ENCODE measurements at places on chromosomes 12 and 14.
A peak's percentile ranks its signal among the peaks of the same experiment; 100 is the strongest.

- DNase-seq = no peak
These were observed 244.9 kb downstream of the CACNA1C start for GRCh38 chr12:2297658-2298057.

- DNase-seq = peak; percentile 16
These were observed 473.1 kb downstream of the TMEM121 start for GRCh38 chr14:105999361-106000028.

DNA sequence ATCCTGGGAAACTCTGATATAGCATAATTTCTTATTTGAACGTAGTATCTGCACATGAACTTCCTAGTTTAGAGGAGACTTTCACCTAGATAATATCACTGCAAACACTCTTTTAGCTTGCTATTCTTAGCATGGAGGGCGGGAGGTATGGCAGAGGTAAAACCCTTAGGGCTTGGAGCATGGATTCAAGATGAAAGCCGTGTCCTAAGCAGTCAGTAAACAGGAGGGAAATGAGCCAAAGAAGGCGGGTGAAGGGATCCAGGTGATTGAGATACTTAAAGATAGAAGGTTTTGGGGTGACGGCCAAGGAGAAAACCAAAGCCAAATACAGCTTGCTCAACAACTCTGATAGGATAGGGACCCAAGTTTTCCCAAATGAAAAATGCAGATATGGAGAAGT lies 107.1 kb upstream of the BCAT1 start:
- no peak for DNase-seq

- no peak for DNase-seq
These were observed 120.9 kb upstream of the GSC start for GRCh38 chr14:94890785-94891184.

GRCh38 chr12:13241833-13242488 lies 45.4 kb downstream of the EMP1 start:
- no peak for DNase-seq

- DNase-seq = no peak
These were observed 50.3 kb downstream of the SLC38A1 start for GRCh38 chr12:46218322-46219095.

DNA sequence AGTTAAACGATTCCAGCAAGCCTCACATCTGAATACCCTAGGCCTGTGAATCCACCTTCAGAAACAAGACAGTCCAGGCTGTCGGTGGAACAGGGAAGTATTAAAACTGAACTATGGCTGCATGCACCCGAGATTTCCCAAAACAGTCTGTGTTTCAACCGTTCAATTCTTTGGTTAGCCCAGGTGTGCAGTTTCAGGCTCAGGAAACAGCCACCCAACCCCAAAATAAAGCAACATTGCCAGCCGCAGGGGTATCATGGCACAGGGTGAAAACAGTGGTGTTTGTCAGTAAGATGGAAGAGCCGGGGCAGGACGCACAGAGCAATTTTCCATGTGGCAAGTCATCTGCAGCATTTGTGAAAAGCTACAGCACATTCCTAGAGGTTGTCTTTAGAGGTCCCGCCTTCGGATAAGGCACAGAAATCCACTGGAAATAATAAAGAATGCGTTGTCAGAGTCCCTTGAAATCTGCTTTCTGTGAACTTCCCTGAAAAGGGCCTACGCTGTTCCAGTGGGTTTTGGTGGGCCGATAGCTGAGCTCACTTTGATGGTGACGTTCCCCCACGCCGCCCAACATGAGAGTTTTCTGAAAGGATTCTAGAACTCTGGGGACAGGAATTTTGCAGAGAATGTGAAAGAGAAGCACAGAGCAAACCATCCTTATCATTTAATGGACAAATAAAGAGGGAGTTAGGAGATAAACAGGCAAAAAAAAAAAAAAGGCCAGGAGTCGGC lies 84.9 kb downstream of the BCL11B start:
- no peak for DNase-seq

DNA sequence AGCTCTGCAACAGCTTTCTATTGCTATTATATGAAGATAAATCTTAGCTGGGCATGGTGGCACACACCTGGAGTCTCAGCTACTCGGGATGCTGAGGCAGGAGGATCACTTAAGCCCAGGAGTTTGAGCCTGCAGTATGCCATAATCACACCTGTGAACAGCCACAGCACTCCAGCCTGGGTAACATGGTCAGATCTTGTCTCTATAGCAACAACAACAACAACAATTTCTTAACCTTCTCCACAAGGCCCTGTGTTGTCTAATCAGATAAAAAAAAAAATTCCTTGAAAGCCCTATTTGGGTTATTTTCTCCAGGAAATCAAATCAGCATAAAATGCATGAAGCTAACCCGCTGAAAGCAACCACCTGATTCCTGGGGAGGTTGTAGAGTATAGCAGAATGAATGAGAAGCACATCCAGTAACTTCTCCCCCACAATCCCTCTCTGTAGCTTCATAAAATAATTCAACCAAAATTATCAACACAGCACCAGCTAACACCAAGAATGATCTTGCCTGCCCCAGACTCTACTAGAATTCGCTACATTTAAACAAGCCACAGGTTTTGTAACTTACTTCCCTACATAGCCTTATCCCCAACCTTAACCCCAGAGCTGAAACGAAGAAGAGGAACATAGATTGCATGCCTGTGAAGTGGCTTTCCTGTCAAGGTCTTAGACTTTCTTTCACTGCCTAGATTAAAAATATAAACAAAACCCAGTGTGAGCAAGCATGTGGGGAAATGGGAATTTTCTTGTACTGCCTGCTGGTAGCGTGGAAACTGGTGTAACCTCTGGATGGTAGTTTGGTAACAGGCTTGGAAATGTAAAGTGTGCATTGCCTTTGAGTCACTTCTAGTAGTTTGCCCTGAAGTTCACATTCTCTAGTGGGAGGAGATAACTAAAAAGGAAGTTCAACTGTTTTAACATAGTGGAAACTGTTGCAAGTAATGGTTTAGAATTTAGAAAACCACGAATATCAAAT lies 6.0 kb upstream of the STK38L start:
- no peak for DNase-seq

- no peak for DNase-seq
These were observed 59.3 kb upstream of the KCNA5 start for GRCh38 chr12:4984344-4984743.

DNA sequence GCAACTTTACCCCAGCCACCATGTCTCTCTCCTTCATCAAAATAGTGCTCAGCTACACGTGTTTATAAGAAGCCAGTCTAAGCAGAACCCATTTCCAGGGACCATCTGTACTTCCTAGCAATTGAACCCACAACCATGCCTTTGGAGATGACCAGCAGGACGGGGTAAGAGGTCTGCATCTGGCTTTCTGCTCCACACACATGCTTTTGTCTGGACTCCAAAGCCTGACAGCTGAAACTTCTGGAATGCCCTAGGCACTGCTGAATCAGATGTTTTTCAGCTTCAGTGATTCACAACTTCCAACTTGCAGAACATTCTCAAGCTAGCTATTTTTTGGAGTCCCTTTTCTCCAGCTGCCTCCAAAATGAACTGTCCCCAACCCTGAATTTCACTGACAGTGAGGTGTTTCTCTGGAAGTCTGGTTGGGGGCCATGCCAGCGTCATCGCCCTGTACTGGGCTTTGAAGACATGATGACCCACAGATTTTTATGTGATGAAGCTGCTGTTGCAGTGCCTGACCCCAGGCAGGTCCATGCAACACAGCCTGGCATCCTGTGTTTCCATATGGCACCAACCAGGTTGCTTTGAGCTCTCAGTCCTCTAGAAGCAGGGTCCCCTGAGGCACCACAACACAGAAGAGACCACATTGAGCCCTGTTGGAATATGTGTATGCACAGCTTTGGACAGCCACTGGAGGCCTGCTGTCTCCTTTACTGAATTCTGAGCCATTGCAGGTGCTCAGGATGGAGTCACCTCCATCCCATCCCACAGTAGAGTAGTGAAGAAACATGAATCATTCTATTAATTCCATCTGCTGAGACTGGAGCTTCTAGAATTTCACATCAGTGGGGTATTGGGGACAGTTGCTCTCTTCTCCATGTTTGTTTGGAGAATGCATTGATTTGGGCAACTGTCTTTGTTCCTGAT lies 80.2 kb downstream of the NUAK1 start:
- no peak for DNase-seq

DNA sequence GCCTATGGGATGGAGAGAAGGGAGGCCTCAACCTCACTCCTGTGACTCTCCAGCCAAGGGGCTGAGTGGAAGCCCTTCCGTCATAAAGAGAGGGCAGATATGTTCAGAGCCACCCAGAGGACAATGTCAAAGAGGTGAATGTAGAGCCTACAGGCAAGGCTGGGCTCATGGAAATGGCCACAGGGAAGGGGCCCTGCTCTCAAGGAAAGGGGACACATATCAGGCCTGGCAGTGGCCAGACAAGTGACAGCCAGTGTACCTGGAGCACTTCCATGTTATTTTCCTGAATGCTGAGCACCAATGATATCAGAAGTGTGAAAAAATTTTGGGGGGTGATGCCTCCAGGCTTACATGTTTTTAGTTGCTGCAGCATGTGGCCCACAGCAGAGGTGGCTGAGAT lies 36.6 kb upstream of the DDX11 start:
- DNase-seq = no peak

Measured in WTC11 (cell line).